Stimulated activated CD4-positive, alpha-beta T cell treated with anti-CD3 and anti-CD28 coated beads, Interleukin-15, amount 100 ng/mL, for 24 hours (primary cell): ENCODE measurements at places on chromosomes 13 and 19.
A peak's percentile ranks its signal among the peaks of the same experiment; 100 is the strongest.

DNA sequence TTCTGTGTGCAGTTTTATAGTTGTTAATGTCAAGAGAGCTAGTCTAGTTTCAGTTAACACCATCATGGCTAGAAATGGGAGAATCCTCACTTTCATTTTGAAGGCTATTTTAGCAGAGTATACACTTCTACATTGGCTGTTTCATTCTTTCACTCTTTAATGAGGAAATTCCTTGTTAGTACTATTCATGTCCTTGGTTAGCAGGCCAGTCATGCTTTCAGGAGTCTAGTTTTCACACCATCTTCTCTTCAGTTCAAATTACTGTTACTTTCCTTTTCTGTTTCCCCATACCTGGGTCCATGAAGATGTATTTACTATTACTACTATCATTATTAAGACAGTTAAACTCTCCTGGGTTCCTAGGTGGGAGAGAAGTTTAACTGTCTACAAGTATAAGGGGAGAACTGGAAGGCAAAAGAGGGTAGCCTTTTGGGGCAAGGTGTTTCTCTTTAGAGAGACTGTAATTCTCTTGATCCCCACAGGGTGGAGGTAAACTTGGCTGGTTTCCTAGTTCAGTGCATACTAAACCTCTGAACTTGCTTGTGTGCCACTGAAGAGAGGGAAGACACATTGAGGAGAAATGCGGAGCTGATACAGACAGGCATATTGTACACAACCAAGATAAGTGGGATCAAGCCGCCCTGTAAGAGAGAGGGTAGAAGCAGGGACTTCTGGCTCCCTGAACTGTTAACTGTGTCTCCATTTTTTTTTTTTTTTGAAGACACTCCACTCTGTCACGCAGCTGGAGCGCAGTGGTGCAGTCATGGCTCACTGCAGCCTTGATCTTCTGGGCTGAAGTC lies 41.3 kb upstream of the IGFL4 start:
- peak; percentile 26 for DNase-seq

DNA sequence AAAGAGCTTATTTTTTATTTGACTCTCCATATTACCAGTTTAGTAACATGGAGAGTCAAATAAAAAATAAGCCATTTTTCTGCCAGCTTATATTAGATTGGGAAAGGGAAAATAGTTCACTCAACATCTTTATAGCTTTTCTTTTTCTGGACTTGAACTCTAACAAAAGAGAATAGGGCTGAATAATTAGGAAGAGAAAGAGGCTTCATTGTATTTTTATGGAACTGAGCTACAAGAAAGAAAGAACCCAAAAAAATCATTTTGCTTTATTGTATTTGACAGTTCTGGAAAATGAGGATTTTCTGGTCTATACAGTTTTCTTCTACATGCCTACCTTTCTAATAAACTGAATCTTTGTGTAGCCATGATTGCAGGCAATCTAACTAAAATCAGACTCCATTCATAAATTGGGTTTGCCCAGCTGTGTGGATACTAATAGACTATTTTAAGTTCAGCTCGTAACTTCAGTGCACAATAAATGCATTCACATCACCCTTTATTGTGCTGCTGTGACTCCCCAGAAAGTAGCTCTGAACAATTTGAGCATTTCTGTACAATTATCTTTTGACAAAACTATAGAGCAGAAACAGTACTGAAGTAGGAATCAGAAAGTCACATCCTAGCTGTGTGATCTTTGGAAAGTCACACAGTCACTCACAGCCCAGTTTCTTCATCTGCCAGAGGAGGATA lies 115.3 kb downstream of the STOML3 start:
- DNase-seq: no peak

- DNase-seq: peak; percentile 92
Measured at GRCh38 chr19:3987619-3988371, 2.5 kb upstream of the EEF2 start.

GRCh38 chr13:98044301-98044700 lies 90.8 kb downstream of the IPO5 start:
- DNase-seq: no peak

DNA sequence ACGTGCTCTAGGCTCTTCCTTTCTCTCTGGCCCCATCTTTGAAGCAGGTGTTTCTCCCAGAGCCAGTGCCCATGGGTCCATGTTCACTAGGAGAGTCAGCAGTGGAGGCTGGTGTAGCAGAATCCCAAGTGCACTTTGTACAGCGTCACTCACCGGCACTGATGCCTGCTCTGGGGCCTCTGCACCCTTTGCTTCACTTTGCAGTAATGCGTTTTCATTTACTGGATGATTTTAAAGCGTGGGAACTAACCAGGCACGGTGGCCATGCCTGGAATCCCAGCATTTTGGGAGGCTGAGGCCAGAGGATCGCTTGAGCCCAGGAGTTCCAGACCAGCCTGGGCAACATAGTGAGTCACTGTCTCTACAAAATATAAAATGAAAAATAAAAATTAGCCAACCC lies 30.7 kb downstream of the SLC25A42 start:
- DNase-seq: no peak

DNA sequence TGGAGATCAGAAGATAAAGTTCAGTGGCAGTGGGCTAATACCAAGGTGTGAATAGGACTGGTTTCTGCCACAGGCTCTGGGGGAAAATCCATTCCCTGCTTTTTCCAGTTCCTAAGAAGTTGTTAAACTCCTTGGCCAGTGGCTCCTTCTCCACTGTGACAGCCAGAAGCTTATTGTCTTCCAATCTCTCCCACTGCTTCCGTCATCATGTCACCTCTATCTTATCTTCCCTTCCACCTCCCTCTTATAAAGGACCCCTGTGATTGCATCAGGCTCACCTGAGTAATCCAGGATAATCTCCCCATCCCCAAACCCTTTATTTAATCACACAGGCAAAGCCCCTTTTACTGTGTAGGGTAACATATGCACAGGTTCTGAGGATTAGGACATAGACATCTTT lies 431.2 kb upstream of the SLC10A2 start:
- DNase-seq: no peak

DNA sequence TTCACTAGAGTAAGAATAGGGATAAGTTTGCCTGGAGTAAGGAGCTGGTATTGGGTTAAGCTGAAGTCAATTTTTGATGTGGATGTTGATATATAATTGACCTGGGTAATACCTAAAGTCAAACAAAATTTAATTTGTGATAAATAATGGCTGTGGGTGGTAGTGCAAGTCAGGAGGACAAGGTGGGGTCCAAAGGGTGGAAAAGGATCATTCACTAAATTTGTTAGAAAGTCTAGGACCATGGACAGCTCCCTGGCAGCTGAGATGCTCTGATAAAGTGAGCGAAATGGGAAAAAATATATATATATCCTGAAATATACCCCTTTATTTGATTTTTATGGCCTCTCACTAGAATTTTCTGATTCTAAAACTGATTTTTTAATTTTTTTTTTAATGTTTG lies 463.5 kb downstream of the GPC6 start:
- DNase-seq: no peak

DNA sequence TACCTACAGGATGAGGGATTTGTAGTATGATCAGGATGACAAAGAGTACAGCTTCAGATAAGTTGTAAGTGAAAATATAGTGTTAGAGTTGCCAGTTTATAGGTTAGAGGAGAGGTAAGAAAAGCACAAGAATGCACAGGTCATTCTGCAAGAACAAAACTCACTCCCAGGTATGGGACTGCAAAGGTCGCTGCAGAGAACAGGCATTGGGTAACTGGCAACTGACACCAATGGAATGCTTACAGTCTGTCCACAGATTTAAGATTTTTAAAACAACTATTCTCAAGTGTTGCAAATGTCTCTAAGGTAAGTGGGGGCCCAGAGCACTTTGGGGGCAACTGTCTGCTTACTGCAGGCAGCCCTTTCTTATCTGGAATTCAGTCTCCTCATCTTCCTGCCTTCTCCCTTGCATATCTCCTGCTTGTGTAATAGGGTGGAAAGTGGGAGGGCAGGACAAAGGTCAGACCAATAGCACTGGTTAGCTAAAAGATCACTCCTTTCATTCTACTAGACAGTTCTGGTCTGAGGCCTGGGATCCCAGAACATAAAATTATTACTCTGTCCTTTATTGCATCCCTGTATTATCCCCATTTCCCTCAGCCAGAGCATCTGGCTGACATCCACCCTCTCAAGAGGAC lies 42.3 kb upstream of the ZNF726 start:
- DNase-seq: no peak

DNA sequence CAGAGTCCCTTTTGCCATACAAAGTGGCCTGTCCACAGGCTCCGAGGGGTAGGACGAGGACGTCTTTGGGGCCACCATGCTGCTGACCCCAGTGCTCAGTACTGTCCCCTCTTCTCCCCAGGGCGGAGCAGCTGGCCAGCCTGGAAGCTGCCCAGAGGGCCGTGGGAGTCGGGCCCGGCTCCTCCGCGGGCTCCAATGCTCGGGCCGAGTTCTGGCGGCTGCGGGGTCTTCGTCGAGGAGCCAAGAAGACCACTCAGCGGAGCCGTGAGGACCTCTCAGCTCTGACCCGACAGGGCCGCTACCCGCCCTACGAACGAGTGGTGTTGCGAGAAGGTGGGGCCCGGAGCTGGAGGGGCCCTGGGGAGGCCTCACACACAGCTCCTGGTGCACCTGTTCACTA lies 21.1 kb downstream of the APBA3 start:
- DNase-seq: no peak

DNA sequence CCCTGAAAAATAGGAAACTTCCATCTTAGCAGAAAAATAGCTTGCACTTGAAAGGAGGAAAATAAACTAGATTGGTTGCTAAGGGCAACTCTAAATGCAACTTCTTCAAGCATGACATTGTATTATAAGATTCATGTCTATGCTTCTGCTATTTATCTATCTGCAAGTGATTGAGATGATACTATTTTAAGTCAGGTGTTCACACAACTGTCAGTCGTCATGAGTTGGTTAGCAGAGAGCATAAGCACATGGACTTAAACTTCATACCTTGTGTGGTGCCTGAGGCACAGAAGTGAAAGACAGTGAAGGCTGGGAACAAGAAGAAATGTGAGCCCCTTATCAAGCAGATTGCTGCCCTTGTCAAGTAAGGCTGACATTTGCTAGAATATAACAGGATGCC lies 82.9 kb downstream of the SLITRK5 start:
- DNase-seq: no peak

- no peak for DNase-seq
Measured at GRCh38 chr19:2129486-2129885, 21.9 kb downstream of the AP3D1 start.

GRCh38 chr13:82221621-82222020 lies 1660.7 kb downstream of the SLITRK1 start:
- DNase-seq: no peak
